ENCODE measurements at places on chromosomes 4 and X. TPM values are rescaled to one million over a fixed set of nuclear protein-coding genes. Genes with fewer than 3 reads are reported as not detected.

Gene ESX1
- total RNA-seq = not detected

Gene CFAP99
- total RNA-seq = not detected

Gene ZNF595
- 9.8 TPM for total RNA-seq

Gene VCX
- total RNA-seq = not detected

Gene AGA
- 32.5 TPM for total RNA-seq

Gene UGT2B10
- not detected for total RNA-seq

Gene GPR50
- not detected for total RNA-seq

Gene SPANXA1
- total RNA-seq = not detected

Gene NWD2
- total RNA-seq = not detected

Gene INTU
- 24.3 TPM for total RNA-seq

Gene ANXA3
- total RNA-seq = 9.3 TPM

Gene PCDH7
- 64.1 TPM for total RNA-seq

Gene TEX11
- total RNA-seq = 1.5 TPM

Gene GLRA3
- total RNA-seq = not detected

Gene CHRDL1
- total RNA-seq = not detected

Gene UBL4A
- 63.8 TPM for total RNA-seq

Gene HMX1
- total RNA-seq = not detected

Gene SSX2
- total RNA-seq = not detected

Gene MAPK10
- 4.2 TPM for total RNA-seq

Gene GBA3
- total RNA-seq = not detected

Gene ZNF718
- total RNA-seq = 6.0 TPM

Gene GPR119
- total RNA-seq = not detected

Gene BEND2
- total RNA-seq = not detected

Gene OFD1
- total RNA-seq = 10.4 TPM

Gene HTN3
- total RNA-seq = not detected

Gene ETDB
- not detected for total RNA-seq

Gene ZNF711
- total RNA-seq = 6.1 TPM

Gene AMER1
- total RNA-seq = 3.1 TPM

Gene TRIM75
- not detected for total RNA-seq

Gene ATOH1
- total RNA-seq = not detected

Gene DCAF8L2
- not detected for total RNA-seq

Gene SPANXA2
- not detected for total RNA-seq

Gene SLC49A3
- 1.4 TPM for total RNA-seq

Gene MAGED4B
- total RNA-seq = 99.3 TPM

Gene DSPP
- not detected for total RNA-seq

Gene SMIM43
- total RNA-seq = 1.2 TPM

Gene FHIP1A
- total RNA-seq = 0.30 TPM

Gene PPP4R3C
- total RNA-seq = not detected

Gene GABRQ
- 2.3 TPM for total RNA-seq

Gene SSX5
- not detected for total RNA-seq

Gene TXK
- total RNA-seq = 0.59 TPM

Gene GABRG1
- not detected for total RNA-seq

Gene MCTS1
- total RNA-seq = 32.1 TPM

Gene SFRP2
- not detected for total RNA-seq

Gene RIPPLY1
- not detected for total RNA-seq

Gene GALNTL6
- total RNA-seq = not detected

Gene MAGEA11
- not detected for total RNA-seq

Gene OCRL
- total RNA-seq = 37.0 TPM

Gene SHROOM2
- 4.5 TPM for total RNA-seq

Gene PITX2
- total RNA-seq = 60.6 TPM

Gene MAGEA2
- total RNA-seq = not detected

Gene TRMT2B
- 9.8 TPM for total RNA-seq

Gene DCLK2
- total RNA-seq = 10.1 TPM

Gene TEX13B
- total RNA-seq = not detected

Gene RTL3
- total RNA-seq = 0.05 TPM

Gene PPBP
- total RNA-seq = not detected

Gene MAGED4
- total RNA-seq = 53.1 TPM
